Stimulated activated CD8-positive, alpha-beta memory T cell treated with anti-CD3 and anti-CD28 coated beads, Interleukin-15, amount 100 ng/mL, for 48 hours (primary cell): ENCODE measurements at places on chromosomes 1 and 21.

GRCh38 chr1:241605146-241605805 lies 34.9 kb downstream of the CHML start:
- no peak for DNase-seq

GRCh38 chr1:234256359-234256758 lies 116.9 kb upstream of the COA6 start:
- no peak for DNase-seq

DNA sequence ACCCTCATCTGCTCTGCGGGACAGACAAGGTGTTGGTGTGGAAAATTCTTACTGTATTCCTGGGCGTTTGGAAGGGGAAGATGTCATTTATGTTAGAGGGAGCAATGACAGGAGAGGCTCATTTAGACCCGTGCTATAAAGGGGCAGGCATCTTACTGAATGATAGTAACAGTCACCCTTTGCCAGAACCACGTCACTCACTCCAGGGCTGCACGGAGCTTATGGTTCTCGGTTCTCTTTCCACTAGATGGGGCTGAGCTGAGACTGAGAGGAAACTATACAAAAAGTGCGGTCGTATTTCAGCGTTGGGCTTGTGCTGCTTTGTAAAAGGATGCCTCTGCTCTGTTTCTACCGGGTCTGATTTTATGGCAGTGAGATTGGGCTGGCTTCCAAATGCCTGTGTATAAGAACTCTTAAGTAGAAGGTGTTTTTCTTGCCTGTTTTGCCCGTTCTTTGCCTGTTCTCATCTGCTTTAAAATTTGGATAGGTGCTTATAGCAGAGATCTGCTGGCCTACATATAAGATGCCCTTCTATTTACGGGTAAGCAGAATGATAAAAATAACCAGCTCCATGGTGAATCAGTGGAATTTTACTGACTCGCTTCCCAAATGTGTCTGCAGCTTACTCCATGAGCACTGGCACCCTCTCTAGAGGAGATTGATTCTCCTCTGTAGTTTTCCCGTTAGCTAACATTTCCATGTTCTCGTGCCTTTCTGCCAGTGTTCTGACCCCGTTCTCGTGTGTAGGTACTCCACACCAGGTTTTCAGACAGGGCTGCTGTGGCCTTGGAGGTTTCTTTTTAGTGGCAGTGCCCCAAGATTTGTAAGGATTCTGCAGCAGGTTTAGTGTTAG lies 55.9 kb downstream of the MRPS6 start:
- peak; percentile 61 for DNase-seq

GRCh38 chr1:181249186-181249585 lies 160.7 kb downstream of the IER5 start:
- no peak for DNase-seq

DNA sequence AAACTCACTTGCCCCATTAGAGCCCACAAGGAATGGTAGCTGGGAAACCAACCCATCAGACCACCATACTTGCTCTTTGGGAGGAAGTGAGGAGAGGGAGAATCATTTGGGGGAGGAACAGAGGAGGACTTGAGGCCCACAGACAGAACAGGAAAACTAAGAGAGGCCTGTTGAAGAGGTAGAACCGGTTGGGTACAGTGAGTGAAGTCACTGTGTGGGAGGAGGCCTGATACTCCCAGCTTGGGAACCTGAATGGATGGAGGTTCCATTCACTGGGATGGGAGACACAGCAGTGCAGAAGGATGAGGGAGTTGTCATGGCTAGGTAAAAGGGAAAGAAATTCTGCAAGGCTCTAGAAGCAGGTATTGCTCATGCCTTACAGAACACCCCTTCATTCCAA lies 63.4 kb upstream of the PSEN2 start:
- no peak for DNase-seq

GRCh38 chr1:34113887-34114286 lies 51.1 kb downstream of the CSMD2 start:
- DNase-seq: no peak

DNA sequence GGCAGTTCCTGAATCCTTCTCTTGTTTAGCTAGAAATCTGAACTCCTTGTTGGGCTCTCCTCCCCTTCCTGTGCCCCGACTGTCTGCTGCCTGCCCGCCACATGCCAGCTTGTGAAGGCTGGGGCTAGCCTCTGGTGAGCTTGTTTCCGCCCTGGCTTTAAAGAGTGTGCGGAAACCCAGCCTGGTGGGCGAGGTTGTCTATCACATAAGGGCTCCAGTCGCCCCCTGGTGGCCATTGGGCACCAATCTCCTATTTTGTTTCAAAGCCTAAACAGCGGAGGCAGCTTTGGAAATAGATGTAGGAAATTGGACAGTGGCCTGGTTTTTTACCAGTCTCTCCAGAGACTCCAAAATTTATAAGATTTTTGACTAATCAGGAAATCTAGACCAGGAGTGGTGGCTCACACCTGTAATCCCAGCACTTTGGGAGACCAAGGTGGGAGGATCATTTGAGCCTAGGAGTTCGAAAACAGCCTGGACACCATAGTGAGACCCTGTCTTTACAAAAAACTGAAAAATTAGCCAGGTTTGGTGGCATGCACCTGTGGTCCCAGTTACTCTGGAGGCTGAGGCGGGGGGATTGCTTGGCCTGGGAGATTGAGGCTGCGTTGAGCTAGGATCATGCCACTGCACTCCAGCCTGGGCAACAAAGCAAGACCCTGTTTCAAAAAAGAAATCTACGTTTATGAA lies 9.8 kb downstream of the ATP8B2 start:
- peak; percentile 85 for DNase-seq

- no peak for DNase-seq
Measured at GRCh38 chr1:56466538-56466937, 112.8 kb downstream of the PLPP3 start.

GRCh38 chr21:16162953-16163352 lies 433.2 kb downstream of the USP25 start:
- no peak for DNase-seq
